ENCODE measurements at places on chromosomes 3 and 15.

DNA sequence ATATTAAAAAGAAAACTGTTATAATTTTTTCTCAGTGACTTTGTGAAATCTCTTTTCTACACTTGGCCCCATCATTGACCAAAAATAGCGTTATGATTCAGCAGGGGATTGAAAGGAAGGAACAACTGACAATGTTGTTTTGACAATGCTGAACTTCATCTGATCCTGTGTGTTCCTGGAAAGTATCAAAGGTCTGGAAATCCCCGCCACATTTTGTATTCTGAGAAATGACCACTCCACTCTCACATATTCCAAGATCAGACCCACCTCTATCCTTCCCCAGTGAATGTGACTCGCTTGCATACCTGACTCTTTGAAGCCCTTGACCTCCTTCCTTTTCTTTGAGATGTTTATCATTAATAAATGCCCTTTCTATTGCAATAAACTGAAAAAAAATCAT, 9.7 kb upstream of the RIOX2 start:
- no peak for DNase-seq

- DNase-seq, result no peak
Observed at GRCh38 chr3:30729936-30730335, 123.5 kb downstream of the TGFBR2 start.

GRCh38 chr15:65204931-65205660, 6.2 kb downstream of the CILP start:
- DNase-seq, result no peak

- no peak for DNase-seq
Observed at GRCh38 chr3:62566022-62566557, 192.7 kb upstream of the FEZF2 start.

DNA sequence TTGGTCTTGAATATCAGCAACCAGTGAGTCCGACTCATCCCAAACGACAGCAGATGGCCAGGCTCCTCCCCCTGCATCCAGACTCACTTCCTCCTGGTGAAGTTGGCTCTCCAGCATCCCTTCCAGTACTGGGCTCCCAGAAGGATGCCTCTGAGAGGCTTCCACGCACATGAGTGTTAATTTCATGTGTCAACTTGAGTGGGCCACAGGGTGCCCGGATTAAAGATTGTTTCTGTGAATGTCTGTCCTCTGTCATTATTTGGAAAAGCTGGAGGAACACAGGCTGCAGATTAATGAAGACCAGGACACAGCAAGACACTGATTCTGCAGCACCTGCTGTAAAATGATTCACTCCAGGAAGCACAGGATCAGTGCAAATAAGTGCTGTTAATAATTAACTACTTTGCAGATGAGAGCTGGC, 99.8 kb downstream of the ATP10A start:
- no peak for DNase-seq

- no peak for DNase-seq
Observed at GRCh38 chr3:111472556-111472955, 69.4 kb upstream of the CD96 start.

- no peak for DNase-seq
Observed at GRCh38 chr3:71779674-71780377, 5.1 kb downstream of the PROK2 start.

DNA sequence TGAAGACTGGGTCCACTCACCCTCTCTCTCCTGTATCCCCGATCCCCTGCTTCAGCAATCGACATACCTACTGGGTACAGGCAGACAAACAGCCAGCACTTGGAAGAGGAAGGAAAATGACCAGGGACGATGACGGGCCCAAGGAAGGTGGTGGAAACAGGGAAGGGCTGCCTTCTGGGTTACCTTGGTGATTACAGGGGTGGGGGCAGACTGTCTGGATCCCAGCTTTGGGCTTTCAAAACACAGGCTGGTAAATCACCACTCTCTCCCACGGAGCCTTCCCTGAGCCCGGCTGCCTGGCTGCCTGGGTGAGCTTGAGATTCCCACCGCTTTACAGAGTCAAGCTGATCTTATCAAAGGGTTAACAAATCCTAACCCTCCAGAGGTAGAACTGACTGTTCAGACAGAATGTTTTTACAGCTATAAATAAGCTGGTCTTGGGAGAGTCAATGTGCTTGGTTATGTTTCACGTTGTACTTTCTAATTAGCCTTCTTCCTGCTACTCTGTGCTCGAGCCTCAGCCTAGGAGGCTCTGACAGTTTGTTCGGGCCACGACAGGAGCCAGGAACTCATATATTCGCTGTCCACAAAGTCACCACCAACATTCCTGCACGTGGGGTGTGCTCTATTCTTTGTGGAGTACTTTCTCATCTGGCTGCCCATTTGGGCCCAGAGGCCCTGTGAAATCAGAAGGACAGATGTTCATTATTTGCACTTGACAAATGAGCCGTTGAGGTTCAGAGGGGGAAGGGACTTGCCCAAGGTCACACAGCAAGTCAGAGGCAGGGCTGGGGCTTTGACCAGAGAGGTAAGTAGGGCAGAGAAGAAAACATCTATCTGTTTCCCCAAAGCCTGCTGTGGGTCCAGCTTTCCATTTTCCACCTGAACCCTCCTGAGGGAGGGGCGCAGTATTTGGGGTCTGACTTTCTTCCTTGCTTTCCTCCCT, 63.5 kb downstream of the FEM1B start:
- no peak for DNase-seq

- DNase-seq, result no peak
Observed at GRCh38 chr15:49154799-49155109, 645 bp downstream of the COPS2 start.

DNA sequence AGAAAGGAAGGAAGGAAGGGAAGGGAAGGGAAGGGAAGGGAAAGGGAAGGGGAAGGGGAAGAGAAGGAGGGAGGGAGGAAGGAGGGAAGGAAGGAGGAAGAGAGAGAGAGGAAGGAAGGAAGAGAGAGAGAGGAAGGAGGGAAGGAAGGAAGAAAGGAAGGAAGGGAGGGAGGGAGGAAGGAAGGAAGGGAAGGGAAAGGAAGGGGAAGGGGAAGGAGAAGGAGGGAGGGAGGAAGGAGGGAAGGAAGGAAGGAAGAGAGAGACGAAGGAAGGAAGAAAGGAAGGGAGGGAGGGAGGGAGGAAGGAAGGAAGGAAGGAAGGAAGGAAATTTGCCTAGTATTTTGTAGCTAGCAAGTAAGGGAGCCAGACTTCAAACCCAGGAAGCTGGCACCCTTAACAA, 583.9 kb downstream of the RBMS3 start:
- no peak for DNase-seq

- DNase-seq, result no peak
Observed at GRCh38 chr3:158166223-158166622, 56.3 kb downstream of the RSRC1 start.

GRCh38 chr15:58038426-58039078, 27.0 kb downstream of the ALDH1A2 start:
- DNase-seq, result no peak

GRCh38 chr15:84034578-84035398, 200.8 kb upstream of the GOLGA6L4 start:
- peak; percentile 5 for DNase-seq

DNA sequence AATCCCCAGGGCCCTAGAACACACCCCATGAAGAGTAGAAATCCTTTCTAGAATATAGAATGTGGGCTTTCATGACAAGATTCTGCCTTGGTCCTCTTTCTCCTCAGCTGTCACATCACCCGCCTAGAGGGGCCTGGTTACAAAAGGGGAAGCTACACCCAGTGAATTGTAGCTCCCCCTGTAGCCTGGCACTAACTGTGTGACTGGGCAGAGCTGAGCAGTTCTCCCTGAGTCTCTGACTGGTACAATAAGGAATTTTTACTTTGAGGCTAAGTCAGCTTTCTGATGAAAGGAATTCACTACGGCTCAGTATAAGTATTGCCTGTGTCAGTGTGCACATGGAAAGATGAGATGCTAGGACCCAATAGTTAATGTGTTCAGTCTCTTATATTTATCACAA, 28.7 kb upstream of the ZNF148 start:
- DNase-seq, result no peak

DNA sequence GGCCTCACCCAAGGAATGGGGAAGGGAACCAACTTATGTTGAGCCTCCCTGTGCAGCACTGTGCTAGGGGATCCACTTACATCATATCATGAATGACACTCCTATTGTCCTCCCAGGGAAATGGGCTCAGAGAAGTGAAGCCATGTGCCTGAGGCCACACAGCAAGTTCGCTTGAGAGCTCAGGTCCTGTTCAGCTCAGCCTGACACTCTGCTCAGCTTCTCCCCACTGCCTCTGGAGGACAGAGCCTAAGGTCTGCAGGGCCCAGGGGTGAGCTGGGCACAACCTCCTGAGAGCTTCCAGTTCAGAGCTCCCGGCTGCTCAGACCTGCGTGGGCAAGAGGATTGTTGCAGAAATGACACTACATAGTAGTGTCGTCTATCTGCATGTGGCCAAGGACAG, 76.0 kb upstream of the SEC13 start:
- DNase-seq, result no peak

DNA sequence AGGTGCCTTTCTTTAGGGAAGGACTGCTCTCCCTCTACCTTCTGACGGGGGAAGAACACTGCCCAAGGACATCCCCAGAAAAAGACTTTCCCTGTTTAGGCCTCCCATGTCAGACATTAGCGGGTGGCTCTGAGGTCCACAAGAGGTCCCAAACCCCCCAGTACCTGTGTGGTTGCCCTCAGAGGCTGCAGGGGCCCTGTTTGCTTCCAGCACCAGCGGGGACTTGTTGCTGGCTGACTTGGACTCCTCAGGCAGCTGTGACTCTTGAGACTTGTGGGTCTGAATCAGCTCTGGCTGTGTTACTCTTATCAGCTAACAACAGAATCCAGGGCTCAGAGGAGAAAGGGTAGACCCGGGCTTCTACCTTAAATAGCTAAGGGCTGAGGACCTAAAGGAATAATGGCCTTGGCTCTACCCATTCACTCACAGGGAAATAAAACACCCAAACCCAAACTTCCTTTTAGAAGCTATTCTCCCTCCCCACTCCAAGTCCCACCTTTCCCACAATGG, 39.2 kb downstream of the SEMA3G start:
- peak; percentile 60 for DNase-seq

DNA sequence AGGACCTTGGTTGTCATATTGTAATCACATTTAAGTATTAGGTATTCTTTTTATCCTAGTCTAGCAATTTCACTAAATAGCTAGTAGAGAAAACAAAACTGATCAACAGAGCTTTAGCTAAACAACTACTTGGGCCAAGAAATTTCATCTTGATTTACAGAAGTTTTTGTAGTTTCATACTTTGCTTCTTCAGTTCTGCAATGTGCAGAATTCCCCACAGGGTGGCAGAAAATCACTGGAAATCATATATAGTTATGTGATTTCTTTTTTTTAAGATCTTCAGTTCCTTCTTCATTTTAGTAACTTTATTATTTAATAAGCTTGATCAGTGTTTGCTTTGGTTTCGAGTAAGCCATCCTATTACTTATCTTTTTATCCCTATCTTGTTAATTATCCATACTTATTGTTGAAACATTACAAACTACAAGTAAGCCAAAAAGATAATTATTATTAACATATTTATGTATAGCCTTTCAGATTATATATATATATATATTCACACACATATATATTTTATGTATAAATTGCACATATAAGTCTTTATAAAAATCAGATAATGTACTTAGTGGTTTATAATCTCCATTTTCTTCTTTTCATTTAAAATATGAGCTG, 2.2 kb upstream of the BNIP2 start:
- peak; percentile 77 for DNase-seq

DNA sequence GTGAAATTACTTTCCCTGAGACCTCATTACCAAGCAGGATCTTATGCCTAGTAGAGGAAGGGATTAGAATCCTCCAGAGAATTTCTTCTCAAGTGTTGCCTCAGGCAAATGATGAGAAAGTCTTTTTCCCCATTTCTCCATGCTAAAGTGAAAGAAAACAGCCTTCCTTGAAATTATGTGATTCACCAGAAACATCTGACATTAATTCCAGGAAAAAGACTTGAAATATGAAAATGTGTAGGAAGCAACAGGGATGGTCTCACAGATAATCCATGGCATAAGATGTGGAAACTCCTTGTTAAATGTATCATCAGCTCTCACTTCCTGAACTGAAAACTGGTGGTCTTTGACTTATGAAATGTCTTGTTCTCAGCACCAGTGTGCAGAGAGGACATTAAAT, 17.9 kb upstream of the ABI3BP start:
- no peak for DNase-seq

DNA sequence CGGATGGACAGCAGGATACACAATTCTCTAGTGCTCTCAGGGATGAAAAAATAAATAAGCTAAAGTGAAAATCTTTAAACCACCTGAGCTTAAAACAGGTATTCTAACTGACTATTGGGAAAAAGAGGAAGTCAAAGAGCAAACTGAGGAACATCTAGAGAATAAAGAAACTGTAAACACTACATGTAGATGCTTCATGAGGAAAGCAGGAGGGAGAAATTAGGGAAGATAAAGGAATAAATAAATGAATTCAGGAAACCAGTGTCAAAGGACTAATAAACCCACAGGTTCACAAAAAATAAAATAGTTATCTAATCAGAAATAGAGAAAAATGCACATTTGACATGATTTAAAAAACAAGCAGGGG, 525 bp upstream of the MCCC1 start:
- no peak for DNase-seq

GRCh38 chr3:161649900-161650484, 153.4 kb downstream of the OTOL1 start:
- no peak for DNase-seq

- DNase-seq, result no peak
Observed at GRCh38 chr15:56617628-56618027, 115.7 kb downstream of the ZNF280D start.

DNA sequence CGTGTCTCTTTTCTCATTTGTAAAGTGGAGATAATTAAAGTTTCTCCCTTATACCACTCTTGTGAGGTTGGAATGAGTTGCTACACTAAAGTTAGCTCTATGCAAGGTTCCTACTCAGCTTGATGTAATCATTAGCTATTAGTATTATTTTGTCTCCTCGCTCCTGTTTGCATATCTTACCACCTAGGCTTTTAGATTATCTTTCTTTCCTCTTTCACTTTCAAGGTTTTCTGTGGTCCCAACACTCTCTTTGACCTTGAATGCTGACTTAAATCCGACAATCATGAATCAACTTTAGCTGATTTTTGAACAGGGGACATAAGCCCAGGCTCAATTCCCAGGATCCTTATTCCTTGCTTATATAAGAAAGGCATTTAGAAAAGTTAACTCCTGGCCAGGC, 769.7 kb upstream of the GRM7 start:
- DNase-seq, result no peak

DNA sequence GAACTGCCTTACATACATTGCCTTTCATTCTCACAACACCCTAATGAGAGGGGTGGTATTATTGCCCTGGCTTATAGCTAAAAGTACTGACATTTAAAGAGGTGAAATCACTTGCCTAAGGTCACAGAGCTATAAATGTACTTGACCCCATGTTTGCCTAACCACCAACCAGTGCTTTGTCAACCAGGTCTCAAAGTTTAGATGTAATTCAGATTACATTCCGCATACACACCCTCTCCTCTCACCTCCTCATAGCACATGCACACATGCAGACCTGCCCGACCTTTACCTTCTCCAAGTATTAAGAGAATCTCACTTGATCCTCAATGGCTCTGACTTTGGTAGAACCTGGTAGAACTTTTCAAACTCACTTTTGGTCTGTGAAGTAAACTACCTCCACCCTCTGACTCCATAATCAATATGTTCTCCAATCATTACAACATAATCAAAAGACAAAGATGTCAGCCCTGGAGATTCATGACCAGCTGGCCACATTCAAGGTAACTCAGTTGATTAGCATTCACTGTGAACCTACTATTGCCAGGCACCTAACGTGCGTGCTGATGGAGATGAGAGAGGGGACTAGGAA, 63.2 kb upstream of the HES1 start:
- DNase-seq, result no peak
